ENCODE measurements at places on chromosomes 1 and 21.

DNA sequence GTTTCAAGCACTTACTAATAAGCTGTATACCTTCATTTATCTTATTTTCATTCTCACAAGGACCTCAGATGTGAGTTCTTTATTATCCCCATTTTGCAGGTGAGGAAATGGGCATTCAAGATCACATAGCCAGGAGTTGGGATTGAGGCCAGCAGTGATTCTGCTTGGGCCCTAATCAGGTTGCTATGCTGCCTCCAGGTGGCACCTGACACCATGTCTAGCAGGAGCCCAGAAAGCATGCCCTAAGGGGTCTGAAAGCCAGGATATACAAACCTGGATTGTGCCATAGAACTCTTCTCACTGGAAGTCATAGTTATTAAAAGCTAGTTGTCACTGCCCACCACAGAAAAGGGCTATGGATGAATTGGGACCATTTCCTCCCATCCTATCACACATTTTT, 61.1 kb downstream of the FYB2 start:
- no peak for DNase-seq

DNA sequence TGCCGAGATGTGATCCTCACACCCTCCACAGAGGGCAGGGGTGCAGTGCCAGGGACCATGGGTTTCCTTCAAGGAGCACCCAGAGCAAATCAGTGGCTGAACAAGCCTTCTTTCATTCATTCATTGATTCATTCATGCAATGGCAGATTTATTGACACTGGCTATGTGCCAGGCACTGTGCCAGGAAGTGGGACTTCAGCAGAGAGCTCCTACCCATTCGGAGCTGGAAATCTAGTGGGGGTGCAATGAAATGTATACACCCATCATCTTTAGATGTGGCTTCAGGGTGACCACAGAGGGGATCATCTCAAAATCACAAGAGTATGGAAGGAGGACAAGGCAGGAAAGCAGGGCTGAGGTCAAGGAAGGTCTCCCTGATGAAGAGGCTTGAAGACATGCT, 18.9 kb downstream of the SLC6A9 start:
- no peak for DNase-seq

DNA sequence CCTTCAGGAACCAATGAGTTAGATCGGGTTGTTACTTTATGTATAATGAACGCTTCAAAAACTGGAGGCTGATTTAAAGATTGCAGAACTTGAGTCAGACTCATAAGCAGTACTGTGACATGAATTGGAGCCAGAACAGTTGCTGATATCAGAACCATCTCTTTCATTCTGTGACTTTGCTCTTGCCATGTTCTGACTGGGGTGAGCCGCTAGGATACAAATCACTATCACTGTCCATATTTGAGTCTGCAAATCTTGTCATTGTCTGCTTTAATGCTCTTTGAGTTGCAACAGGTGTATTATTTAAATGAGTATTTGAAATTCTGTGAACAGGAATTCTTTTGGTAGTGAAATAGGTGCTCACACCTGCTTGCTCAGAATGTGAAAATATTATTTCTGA, 52.5 kb downstream of the LRIG2 start:
- no peak for DNase-seq

GRCh38 chr1:218575079-218575478, 229.9 kb downstream of the TGFB2 start:
- no peak for DNase-seq

All from NCI-H2081 treated with DMSO at 0.1 percent for 48 hours (cell line).